ENCODE measurements at places on chromosomes 13 and 19.
A peak's percentile ranks its signal among the peaks of the same experiment; 100 is the strongest.

DNA sequence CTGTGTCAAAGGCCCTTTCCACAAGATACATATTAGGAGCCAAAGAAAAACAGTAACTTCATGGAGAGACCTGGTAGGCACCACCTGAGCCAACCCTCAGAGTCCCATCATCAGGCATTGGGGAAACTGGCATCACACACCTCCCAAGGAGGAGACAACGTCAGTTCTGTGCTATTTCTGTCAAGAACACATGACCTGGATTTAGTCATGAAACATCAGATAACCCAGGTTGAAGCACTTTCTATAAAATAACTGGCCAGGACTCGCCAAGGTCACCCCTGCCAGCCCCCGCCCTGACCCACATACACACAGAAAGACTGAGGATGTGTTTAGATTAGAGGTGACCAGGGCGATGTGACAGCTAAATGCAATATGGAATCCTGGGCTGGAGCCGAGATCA lies 35.6 kb downstream of the COL4A1 start:
- no peak overlapping the region for H3K4me3 ChIP-seq
- DNase-seq = peak; percentile 12
- H3K27me3 ChIP-seq = no peaks in the 10 kb centered on the region

- peaks cover 15% of the 10 kb centered on the region for H3K4me1 ChIP-seq
- DNase-seq = peak; percentile 75
- H3K27me3 ChIP-seq = no peaks in the 10 kb centered on the region
Measured at GRCh38 chr19:46296722-46297461, at the start of gene HIF3A. TSS of gene HIF3A (plus strand) at chr19:46297042. CDS start at chr19:46297077, 35 bp downstream.

DNA sequence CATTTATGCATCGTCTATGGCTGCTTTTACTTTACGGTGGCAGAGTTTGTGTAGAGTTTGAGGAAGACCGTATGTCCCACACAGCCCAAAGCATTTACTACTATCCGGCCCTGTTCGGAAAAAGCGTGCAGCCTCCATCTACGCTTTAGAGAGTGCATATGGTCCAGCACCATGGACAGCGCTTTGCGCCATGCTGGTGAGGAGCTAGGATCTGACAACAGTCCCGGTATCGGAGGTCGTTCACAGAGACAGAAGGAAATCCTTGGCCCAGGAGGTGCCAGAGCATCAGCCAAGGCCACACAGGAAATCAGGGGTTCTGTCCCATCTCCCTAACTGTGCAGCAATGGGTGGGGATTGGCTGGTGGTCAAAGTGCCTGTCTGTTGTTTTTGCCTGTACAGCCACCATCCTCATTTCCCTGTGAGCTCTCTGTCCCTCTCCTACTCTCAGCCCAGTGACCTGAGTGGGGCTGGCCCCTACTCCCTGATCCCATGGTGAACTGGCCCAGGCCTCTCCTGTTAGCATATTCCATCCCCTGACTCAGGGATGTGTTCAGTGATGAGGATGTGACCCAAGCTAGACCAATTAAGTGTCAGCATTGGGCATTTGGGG lies 16.2 kb upstream of the PRODH2 start:
- no peaks in the 10 kb centered on the region for H3K27me3 ChIP-seq
- no peaks in the 10 kb centered on the region for H3K4me1 ChIP-seq
- no peaks in the 10 kb centered on the region for H3K36me3 ChIP-seq
- DNase-seq = peak; percentile 29

- H3K27ac ChIP-seq = no peak overlapping the region
- H3K36me3 ChIP-seq = no peaks in the 10 kb centered on the region
Measured at GRCh38 chr19:19155495-19156219, 14.4 kb downstream of the MEF2B start.
